ENCODE measurements at places on chromosomes 5 and 9. TPM values are rescaled to one million over a fixed set of nuclear protein-coding genes. Genes with fewer than 3 reads are reported as not detected.

Gene PCDHGA3
- total RNA-seq, result 0.14 TPM

Gene GNPDA1
- total RNA-seq, result 31.4 TPM

Gene DMRT3
- not detected for total RNA-seq

Gene TRIM36
- total RNA-seq, result 0.42 TPM

Gene EXOSC2
- total RNA-seq, result 34.4 TPM

Gene PHYHD1
- total RNA-seq, result 6.3 TPM

Gene SLC6A3
- not detected for total RNA-seq

Gene SHOC1
- 0.19 TPM for total RNA-seq

Gene KIF4B
- total RNA-seq, result not detected

Gene PCSK1
- total RNA-seq, result 0.37 TPM

Gene FRMPD1
- total RNA-seq, result under 0.01 TPM

Gene ENTPD8
- total RNA-seq, result not detected

Gene ACTBL2
- 0.35 TPM for total RNA-seq

Gene STK32A
- total RNA-seq, result 0.46 TPM

Gene WWC1
- total RNA-seq, result 11.5 TPM
